ENCODE measurements at places on chromosomes 7 and 10.
A peak's percentile ranks its signal among the peaks of the same experiment; 100 is the strongest.

DNA sequence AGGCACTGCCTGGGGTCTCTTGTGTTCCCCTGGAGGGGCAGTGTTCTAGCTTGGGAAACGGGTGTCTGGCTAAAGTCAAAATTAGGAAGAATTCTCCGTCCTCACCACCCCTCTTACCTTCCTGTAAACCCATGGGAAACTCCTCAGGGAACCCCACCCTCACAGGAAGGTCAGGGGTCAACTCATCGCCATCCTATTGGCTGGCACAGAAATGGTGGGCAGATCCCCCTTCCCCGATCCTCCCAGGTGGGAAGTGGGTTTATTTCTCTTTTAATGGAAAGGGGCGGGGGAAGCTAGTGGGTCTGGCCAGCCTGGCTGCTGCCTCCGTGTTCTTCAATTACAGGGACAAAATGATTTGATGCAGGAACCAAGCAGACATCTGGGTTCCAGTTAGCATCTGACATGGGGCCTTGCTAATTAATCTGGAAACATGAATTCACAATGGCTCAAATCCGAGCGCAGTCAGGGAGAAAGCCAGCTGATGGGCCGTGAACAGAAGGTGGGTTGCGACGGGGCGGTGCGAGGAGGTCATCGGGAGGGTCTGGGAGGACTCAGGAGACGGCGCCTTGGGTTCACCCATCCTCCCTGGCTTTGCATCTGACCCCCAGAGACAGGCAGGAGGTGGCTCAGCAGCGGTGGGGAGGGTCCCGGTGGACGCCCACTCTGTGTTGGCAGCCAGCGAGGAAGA is 66.6 kb downstream of the SLIT1 start:
- DNase-seq: no peak

- no peak for DNase-seq
Measured at GRCh38 chr7:926061-927030, 28.1 kb downstream of the ADAP1 start.

DNA sequence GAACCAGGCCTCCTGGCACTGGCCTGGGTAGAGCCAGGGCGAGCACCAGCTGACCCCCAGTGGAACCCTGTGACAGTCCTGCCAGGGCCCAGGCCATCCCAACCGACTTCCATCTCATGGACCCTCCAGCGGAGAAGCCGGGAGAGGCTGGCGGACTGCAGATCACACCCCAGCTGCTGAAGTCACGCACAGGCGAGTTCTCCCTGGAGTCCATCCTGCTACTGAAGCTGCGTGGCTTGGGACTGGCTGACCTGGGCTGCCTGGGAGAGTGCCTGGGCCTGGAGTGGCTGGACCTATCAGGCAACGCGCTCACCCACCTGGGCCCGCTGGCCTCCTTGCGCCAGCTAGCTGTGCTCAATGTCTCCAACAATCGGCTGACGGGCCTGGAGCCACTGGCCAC is 4.7 kb downstream of the RARRES2 start:
- no peak for DNase-seq

GRCh38 chr7:142440906-142441411 is 183.1 kb upstream of the PRSS58 start:
- DNase-seq: peak; percentile 28

GRCh38 chr10:72328829-72329204 is 25.9 kb downstream of the DNAJB12 start:
- no peak for DNase-seq

DNA sequence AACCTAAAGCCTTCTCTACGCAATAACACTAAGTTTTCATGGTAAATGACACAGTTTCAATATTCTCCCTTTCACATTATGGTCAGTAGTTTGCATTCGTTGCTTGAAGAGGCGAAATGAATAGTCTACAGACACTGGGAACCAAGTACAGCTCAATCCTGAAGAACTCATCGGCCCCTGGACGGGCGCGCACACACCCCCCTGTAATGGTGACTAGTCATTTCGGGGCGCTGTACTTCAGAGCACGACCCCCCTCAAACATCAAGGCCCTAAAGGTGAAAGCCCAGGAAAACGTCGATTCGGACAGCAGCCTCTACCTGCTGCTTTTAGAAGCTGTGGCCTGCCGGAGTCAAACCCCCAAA is 1.0 kb downstream of the NT5C2 start:
- DNase-seq: no peak

DNA sequence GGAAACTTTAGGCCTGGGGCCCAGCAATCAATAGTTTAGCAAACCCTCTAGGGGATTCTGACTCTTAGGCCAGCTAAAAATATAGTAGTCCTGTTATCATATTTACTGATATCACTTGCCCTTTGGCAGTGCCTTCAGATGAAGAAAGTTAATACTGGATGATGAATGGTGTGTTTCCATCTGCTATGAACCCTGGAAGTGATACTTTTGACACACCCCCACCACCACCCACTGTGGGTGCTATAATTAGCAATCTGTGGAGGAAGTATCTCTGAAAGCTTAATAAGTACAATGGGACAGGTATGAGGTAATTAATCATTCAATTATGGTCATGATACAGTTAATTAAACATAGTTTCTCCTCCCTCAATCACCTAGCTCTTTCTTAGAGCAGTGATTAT is 90.4 kb upstream of the LRRTM3 start:
- no peak for DNase-seq

- no peak for DNase-seq
Measured at GRCh38 chr7:3412871-3413270, 111.8 kb downstream of the SDK1 start.

DNA sequence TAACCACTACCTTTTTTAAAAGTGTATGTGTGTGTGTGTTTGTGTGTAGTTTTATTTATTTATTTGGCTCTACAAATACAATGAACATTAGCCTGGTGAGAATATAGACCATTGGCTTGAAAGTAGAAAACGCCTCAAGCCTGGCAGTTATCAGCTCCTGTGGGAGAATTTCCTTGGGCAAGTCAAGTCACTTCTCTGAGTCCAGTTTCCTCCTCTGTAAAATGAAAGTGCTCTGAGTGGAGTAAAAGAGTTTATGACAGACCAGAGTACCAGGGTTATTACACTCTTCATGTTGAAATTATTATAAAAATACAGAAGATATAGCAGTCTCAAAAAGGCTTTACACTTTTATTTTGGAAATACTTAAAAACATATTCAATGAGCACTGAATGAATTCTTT is 10.1 kb upstream of the RHOBTB1 start:
- DNase-seq: no peak

- no peak for DNase-seq
Measured at GRCh38 chr10:5949009-5949759, 28.2 kb downstream of the IL15RA start.

DNA sequence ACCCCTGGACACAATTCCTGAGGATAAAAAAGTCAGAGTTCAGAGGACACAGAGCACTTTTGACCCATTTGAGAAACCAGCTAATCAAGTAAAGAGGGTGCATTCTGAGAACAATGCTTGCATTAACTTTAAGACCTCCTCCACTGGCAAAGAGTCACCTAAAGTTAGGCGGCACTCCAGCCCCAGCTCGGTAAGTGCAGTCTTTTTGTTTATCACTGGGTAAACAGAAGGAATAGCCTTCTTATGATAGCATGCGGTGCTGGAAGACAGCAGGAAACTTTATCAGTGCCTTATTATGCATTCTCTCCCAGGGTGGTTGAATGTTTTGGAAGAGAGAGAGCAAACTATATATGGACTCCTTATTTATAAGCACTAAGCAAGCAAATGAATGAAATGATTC is 130.5 kb downstream of the CDK14 start:
- DNase-seq: no peak

GRCh38 chr10:90179696-90180407 is 478.5 kb downstream of the KIF20B start:
- DNase-seq: no peak

DNA sequence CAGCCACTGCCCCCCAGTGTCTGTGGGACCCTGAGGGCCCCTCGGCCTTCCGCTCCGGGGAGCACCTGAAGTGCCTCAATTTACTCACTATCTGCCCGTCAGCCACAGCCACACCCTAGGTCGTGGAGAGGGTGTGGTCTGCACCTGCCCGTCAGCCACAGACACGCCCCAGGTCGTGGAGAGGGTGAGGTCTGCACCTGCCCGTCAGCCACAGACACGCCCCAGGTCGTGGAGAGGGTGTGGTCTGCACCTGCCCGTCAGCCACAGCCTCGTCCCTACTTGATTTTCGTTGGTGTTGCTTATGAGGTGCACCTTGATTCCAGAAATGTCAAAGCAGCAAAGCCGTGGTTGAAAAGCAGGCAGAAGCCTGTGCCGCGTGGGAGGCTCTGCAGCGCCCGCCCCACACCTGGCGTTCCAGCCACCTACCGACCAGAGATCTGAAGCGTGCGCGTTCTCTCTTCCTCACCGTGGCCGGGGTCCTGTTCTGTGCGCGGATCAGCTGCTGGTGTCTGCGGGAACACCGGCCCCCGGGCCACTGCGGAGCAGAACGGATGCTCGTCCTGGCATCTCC is 101.6 kb downstream of the DYNC2I1 start:
- DNase-seq: peak; percentile 48

- no peak for DNase-seq
Measured at GRCh38 chr10:235915-236314, 100.7 kb downstream of the ZMYND11 start.

- DNase-seq: no peak
Measured at GRCh38 chr7:66308411-66308810, 103.3 kb downstream of the TPST1 start.

- no peak for DNase-seq
Measured at GRCh38 chr10:3074145-3074665, 6.9 kb downstream of the PFKP start.

DNA sequence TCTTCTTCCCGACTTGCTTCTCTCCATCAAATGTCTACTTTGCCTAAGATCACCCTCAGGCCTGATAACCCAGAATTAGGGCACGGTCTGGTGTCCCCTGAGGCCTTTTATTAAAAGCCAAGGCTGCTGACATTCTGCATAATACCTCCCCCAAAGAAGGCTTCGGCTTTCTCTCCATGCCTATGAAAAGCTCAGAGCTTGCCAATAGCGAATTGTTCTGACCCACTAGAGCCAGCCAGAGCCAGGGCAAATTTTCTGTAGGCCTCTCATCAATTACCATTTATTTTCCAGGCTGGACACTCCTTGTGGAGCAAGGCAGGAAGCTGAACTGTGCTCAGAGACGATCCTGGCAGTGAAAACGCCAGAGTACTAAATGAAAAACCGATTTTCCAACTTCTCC is 64.3 kb upstream of the ADRB1 start:
- DNase-seq: no peak

GRCh38 chr10:66642217-66642616 is 283.6 kb upstream of the LRRTM3 start:
- no peak for DNase-seq

GRCh38 chr7:13257661-13258060 is 570.2 kb downstream of the ARL4A start:
- no peak for DNase-seq

- no peak for DNase-seq
Measured at GRCh38 chr7:98211221-98211675, at the start of gene BHLHA15. Gene BHLHA15, plus strand, starts transcription at chr7:98211439. Its CDS starts 871 bp downstream, at chr7:98212310.

- no peak for DNase-seq
Measured at GRCh38 chr10:72598769-72599701, 26.8 kb downstream of the MICU1 start.

DNA sequence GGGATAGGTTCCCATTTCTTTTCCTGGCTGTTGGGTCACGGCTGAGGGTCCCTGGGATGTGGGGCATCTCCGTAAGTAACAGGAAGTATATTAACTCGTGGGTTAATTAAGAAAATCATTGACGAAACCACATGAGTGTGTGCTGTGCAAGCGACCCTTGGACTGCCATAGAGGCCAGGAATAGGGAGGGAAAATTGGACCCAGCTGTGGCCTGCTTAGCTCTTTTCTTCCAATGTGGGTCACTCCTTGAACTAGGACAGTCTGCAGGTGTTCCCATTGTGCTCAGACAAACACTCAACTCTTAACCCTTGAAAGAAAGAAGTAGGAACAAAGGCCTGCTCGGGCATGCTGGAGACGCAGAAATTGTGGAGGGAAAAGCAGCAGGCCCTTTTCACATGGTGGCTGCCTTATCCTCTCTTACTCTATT is 25.6 kb upstream of the PLEKHA1 start:
- no peak for DNase-seq

GRCh38 chr7:75033826-75034225 is 39.8 kb downstream of the RCC1L start:
- DNase-seq: no peak

GRCh38 chr7:42100156-42100508 is 136.9 kb downstream of the GLI3 start:
- DNase-seq: no peak

DNA sequence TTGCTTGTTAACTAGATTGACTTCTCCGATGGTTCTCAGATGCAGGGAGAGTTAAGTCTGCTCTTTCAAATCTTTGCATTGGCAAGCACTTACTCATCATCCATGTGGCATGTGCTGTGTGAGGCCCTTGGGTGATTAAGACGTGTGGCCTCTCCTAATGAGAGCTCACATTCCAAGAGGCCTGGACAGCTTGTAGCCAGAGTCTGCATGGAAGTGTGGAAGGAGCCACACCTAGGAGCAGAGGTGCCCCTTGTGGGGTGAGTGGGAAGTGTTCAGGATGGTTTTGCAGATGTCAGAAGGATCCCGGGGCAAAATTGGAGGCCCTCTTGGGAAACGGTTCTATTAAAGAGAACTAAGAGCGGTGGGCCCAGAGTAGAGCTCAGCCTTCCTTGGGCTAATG is 225.9 kb downstream of the PAXIP1 start:
- DNase-seq: no peak

- no peak for DNase-seq
Measured at GRCh38 chr7:117038408-117038807, 85.1 kb downstream of the ST7 start.

DNA sequence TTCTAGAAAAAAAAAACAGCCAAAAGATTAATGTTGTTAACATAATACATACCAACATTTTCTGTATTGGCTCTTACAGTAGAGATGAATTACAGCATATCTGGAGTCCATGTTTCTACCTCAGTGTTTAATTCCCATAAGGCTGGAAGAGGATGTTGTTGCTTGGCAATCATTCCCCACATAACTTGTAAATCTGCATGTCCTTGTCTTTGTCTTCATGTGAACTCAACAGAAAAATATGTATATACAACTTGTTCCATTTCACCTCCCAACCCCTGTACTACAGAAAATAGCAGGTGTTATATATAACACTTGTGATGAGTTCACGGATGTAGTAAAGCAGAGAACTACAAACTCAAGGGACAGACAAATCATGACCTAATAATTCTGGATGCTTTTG is 160.9 kb upstream of the SEMA3C start:
- DNase-seq: no peak
